Non-pigmented ciliary epithelial cell (primary cell): ENCODE measurements at places on chromosomes 12 and 14.

- DNase-seq = no peak
Measured at GRCh38 chr12:48184549-48184922, 1.1 kb downstream of the CCDC184 start.

GRCh38 chr14:48568688-48569087 is 893.3 kb upstream of the MDGA2 start:
- DNase-seq = no peak

DNA sequence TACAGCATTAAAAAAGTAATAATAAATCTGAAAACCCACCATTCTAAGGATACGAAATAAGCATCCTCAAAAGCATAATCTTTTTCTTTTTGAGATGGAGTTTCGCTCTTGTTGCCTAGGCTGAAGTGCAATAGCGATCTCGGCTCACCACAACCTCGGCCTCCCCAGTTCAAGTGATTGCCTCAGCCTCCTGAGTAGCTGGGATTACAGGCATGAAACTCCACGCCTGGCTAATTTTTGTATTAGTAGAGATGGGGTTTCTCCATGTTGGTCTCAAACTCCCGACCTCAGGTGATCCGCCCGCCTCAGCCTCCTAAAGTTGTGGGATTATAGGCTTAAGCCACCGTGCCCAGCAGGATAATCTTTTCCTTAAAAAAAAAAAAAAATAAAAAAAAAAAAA is 4.3 kb downstream of the CCNT1 start:
- DNase-seq = no peak

- DNase-seq = no peak
Measured at GRCh38 chr12:16245209-16245608, 32.3 kb downstream of the SLC15A5 start.

DNA sequence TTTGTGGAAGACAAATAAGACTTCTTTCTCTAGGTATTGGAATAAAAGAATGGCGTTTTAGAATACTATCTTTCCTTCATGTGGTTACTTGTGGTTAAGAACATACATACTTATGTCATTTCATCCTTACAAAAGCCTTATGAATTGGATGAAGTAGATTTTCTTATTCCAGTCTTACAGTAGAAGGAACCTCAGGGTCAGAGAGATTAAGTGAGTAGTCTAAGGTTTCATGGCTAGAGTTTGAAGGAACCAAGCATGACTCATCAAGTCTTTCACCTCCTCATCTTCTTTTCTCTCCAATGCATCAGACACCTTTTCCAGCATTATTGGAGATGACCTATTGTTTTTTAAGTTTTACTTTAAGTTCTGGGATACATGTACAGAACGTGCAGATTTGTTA is 92.9 kb upstream of the NEDD1 start:
- peak; percentile 32 for DNase-seq

DNA sequence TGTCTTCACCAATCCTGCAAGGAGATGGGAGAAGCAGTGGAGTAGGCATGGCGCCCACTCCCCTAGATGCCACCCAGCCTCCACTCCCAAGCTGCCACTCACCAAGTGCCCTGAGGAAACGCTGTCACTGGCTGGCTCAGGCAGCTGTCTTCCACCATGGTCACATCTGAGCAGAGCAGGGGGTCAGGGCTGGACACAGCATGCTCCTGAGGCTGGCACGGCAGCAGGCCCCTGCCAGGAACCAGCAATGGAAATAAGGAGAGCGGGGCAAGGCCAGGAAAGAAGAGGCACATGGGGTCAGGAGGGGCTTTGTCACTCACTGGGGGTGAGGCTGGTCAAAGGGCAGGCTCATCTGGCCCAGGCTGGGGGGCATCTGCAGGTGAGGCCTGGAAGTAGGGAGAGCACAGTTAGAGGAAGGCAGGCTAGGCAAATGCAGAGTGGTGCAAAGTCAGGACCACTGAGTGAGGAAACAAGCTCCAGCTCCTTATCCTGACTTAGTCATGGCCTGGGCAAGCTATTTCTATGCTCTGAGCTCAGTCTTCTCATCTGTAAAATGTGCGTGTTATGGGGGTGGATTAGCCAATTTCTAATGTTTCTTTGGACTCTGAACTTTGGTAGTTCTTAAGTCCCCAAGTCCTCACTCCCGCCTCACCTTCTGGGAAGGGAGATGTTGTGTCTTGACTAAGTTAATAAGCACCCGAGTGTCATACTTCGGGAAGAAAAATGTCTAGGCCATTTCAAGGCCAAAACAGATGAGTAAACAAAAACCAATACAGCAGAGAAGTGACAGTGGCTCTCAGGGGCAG is 8.0 kb downstream of the NAB2 start:
- no peak for DNase-seq

- no peak for DNase-seq
Measured at GRCh38 chr14:58709949-58710348, 72.2 kb downstream of the DACT1 start.

DNA sequence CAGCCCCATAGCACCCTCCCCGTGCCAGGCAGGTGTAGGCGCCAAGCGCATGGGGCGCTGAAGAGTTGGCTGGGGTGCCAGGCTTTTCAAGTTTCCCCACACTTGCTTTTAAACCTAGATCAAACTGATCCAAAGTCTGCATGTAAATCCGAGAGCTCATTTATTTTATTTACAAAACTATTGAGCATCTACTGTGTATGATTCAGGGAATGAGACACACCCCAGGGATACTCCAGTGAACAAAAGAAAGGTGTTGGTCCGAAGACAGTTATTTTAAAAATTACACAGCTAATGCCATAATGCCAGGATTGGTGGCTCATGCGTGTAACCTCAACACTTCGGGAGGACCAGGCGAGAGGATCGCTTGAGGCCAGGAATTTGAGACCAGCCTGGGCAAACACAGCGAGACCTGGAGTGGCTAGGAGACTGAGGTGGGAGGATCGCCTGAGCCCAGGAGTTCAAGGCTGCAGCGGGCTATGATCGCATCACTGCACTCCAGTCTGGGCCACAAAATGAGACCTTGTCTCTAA is 780 bp upstream of the SLC41A2 start:
- no peak for DNase-seq

DNA sequence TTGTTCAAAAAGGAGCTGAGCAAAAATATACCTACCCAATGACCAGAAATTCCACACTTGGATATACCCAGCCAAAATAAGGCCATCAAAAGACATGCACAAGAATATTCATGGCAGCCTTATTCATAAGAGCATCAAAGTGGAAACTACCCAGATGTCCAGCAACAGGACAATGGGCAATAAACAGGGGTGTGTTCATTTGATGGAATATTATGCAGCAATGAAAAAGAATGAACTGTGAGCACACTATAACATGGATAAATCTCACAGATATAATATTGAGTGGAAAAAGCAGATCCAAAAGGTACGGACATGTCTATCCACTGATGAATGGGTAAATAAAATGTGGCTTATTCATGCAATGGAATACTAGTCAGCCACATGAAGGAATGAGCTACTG is 209.2 kb upstream of the LHX5 start:
- no peak for DNase-seq

GRCh38 chr12:19139615-19140194 is 10.2 kb downstream of the PLEKHA5 start:
- no peak for DNase-seq

DNA sequence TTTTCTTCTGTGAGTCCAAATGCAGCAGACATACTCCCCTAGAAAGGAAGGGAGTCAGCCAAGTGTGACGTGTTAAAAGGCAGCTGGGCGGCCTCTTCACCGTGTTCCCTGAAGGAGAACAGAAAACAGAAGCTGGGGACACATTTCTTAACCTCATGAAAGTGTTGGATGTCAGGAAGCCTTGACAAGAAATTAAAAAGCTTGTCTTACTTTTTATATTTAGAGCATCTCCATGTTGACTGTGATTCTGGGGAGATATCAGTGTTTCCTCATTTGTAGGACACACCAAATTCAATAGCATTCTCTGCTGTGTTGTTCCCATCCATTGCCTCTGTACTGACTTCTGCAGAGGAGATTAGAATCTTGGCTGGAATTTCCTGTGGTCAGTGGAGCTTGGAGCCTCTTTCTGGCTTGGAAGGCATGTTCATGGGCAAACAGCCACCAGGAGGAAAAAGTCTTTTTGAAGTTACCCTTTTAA is 93.7 kb downstream of the RMST start:
- peak; percentile 60 for DNase-seq

- DNase-seq = no peak
Measured at GRCh38 chr14:101132588-101132987, 229.1 kb upstream of the RTL1 start.

DNA sequence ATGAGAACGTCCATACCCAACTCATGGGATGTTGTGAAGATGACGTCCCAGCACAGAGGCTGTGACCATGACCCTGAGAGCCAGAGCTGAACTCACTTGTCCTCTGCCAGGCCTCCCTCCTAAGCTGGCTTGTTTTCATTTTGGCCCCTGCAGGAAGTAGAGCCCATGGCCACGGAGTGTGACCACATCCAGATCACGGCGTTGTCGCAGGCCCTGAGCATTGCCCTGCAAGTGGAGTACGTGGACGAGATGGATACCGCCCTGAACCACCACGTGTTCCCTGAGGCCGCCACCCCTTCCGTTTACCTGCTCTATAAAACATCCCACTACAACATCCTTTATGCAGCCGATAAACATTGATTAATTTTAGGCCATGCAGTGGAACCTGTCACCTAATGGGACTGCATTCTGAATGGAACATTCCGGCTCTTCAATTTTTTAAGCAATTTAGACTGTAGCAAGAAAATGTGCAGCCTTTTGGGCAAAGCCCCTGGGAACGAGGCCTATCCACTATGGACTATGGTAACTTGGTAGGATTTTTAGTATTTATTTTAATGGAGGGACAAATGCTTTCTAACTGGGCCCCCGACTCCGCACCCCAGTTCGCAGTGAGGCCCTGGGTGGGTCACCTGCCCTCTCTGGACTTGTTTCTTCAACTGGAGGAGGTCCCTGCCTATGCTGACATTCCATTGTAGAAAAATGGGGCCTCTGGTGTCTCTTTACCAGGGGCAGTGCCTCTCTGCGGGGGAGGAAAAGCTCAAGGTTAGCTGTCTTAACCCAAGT is 19.6 kb downstream of the OTUB2 start:
- DNase-seq = no peak

- no peak for DNase-seq
Measured at GRCh38 chr14:72619111-72619571, 274.8 kb downstream of the DPF3 start.

DNA sequence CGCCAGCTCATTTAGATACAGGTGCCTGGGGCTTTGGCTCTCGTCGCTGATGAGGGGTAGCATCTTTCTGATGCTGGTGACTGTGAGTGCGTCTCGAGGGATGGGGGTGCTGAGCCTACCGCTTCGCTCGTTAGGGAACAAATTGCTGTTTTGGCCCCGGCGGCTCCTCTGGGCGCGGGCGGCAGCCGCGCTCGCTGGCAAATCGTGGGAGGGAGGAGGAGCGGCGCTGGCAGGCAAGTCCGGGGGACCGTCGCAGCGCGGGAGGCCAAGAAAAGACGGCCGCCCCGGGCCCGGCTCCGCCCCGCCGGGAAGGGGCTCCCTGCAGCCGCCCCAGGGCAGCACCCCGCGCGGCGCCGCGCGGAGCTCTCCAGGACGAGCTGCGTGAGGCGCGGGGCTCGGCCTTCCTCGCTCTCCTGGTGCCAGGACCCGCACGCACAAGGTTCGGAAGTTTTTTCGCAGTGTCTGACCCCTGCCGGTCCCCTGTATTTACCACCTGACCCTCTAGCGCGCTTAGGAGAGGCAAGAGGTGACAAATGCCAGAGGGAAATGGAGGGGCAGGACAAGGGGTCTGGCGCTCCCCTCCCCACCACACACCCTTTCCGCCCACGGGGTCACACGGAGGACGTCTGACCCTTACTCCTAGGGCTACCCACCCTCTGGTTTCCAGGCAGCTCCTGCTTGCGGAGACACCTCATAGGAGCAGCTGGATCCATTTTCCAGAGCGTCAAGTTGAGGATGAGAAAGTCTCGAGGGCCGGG is 899 bp upstream of the KCNH3 start:
- no peak for DNase-seq

DNA sequence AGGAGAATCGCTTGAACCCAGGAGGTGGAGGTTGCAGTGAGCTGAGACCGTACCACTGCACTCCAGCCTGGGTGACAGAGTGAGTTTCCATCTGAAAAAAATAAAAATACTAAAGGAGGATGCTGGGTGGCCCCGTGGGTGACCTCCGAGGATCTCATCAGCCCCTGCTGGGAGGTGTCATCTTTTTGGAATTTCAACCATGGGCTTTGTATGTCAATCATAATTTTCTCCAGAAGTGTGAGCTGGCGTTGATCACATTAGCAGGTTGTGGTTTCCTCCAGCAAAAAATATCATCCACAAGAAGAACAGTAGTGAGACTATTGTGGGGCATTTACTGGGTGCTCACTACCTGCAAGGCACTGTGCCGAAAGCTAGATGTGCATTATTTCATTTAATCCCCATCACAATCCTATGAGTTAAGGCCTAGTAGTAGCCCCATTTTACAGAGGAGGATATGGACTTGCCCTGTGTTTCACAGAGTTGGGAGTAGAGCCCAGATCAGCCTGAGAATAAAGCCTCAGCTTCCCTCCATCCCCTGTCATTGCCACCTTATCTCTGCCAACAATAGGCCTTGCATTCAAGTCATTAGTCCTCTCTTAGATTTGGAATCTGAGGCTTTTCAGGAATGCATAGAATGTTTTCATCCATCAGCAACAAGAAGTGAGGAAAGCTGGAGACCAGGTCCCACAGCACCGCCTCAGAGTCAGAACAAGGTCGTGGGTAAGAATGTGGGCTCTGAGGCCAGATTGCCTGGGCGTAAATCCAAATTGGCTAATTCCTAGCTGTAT is 39.8 kb downstream of the SVOP start:
- peak; percentile 2 for DNase-seq

DNA sequence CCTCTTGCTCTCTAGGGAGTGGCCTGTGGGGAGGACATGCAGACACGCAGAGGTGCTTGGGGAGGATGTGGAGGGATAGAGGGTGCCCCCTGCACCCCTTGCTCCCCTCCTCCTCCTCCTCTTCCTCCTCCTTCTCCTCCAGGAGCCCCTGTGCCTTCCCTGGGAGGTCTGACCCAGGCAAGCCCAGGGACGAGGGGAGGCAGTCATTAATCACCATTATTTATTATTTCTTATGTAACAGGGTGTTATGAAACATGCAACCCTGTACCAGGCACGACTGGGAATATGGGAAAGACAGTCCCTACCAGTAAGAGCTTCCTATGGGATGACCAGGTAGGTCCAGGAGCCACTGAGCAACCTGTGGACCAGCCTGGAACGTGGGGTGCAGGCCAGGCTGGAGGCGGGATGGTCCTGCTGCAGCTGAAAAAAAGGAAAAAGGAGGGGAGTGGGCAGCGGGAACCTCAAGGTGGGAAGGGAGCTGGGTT is 22.5 kb upstream of the PGF start:
- no peak for DNase-seq

DNA sequence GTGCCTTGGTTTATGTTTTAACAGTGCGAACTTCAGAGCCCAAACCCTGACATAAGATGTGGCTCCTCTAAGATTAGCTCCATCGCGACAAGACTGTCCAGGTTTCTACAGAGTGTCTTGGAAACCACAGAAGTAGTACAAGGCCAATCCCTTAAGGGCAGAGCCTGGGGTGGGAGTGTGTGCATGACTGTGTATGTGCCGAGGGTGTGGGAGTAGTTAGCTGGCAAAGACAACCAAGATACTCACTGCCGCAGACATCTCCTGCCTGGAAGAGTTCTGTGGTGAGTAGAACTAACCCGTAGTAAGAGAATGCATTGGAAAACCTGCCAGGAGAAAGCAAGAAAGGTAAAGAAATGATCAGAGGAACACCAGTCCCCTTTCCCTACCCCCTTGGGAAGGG is 54.1 kb downstream of the DAO start:
- no peak for DNase-seq
